AG04450 (cell line): ENCODE measurements at places on chromosomes 16 and 17. TPM values are rescaled to one million over a fixed set of nuclear protein-coding genes. Genes with fewer than 3 reads are reported as not detected.

Gene MT4
- polyA plus RNA-seq = not detected in 2 replicates

Gene RPRML
- polyA plus RNA-seq = not detected in 2 replicates

Gene SLC47A1
- polyA plus RNA-seq = 0.06 TPM in 1 of 2 replicates, not detected in the other

Gene LPO
- not detected in 2 replicates for polyA plus RNA-seq

Gene CPNE7
- polyA plus RNA-seq = 7.5 and 10.6 TPM in 2 replicates

Gene CSH1
- polyA plus RNA-seq = not detected in 2 replicates

Gene PYDC1
- not detected in 2 replicates for polyA plus RNA-seq

Gene IFI35
- polyA plus RNA-seq = 24.1 and 25.7 TPM in 2 replicates

Gene MFAP4
- 122 and 230 TPM in 2 replicates for polyA plus RNA-seq

Gene CCL23
- polyA plus RNA-seq = not detected in 2 replicates

Gene SYT17
- 0.21 and 0.27 TPM in 2 replicates for polyA plus RNA-seq

Gene TLCD3B
- polyA plus RNA-seq = not detected in 2 replicates

Gene RILP
- polyA plus RNA-seq = 5.8 and 9.3 TPM in 2 replicates

Gene MYH8
- polyA plus RNA-seq = not detected in 2 replicates
